ENCODE measurements at places on chromosomes 16 and 17. TPM values are rescaled to one million over a fixed set of nuclear protein-coding genes. Genes with fewer than 3 reads are reported as not detected.

GRCh38 chr17:83198366-83199341 lies 119.2 kb downstream of the METRNL start:
- DNase-seq, result peak; percentile 9

Gene ENO3
- total RNA-seq, result 2,387 TPM

DNA sequence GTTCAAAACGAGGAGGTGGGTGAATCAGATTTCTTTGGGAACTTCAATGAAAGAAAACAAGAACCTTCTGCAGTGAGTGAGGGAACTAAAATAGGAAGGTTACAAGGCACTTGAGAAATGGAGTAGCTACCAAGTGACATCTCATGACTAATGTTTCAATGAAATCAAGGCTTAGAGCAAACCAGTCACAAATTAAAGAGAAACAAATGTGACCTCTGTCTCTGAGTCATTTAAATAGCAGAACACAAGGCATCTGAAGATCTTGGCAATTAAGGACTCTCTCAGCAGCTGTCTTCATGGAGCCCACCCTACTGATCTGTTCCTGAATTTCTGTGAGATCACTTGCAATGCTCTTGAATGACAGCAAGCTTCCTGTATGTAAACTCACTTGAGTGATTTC lies 109.5 kb downstream of the CDH11 start:
- DNase-seq, result no peak

Gene NPIPA7
- total RNA-seq, result 2.6 TPM

Gene HLF
- 3.7 TPM for total RNA-seq

GRCh38 chr16:11098601-11099390 lies 154.4 kb downstream of the CLEC16A start:
- no peak for DNase-seq

DNA sequence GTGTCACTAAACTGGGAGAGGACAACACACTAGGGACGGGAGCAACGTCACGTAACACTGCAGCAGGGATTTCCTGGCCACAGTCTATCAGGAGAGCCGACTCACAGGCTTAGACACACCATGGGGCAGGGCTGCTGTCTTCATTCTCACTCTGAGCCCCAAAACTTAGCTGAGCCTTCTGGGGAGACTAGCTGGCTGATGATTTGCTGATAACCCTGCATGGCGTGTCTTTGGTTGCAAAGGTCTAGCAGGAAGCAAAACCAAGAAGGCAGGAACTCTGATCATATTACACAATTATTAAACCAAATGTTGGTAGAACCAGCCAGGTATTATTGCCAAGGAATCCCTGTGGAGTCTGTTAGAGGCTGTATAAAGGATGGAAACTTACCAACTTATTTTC lies 345.0 kb downstream of the SLC39A11 start:
- DNase-seq, result no peak

DNA sequence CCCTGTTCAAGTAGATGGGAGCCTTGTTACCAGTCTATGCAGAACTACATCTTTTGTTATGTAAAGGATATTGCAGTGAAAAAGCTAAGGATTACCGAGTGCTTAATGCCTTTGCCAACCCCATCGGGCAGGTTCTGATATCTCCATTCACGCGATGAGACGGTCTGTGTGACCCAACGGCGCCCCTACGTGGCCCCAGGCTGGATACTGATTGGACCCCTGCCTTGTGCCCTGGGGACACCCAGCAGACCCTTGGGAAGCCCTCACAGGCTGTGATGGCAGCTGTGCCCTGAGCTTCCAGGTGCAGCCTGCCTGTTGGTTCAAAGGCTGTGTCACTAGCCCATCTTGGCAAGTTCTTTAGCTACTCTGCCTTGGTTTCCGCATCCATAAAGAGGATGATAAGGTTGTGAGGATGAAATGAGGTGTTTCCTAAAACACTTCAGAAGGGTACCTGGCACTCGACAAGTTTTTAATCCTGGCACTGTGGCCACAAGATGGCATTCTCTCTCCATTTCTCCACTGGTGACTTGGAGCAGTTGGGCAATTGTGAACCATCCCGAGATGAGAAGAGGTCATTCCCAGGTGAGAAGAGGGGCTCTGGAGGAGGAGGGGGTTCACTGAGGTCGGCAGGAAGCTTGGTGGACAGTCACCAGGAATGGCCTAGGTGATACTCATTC lies 33.6 kb downstream of the HAPSTR1 start:
- no peak for DNase-seq

GRCh38 chr17:38620551-38621277 lies 15.0 kb upstream of the SRCIN1 start:
- no peak for DNase-seq

- DNase-seq, result no peak
These were observed 8.7 kb downstream of the FMNL1 start for GRCh38 chr17:45230410-45230786.

DNA sequence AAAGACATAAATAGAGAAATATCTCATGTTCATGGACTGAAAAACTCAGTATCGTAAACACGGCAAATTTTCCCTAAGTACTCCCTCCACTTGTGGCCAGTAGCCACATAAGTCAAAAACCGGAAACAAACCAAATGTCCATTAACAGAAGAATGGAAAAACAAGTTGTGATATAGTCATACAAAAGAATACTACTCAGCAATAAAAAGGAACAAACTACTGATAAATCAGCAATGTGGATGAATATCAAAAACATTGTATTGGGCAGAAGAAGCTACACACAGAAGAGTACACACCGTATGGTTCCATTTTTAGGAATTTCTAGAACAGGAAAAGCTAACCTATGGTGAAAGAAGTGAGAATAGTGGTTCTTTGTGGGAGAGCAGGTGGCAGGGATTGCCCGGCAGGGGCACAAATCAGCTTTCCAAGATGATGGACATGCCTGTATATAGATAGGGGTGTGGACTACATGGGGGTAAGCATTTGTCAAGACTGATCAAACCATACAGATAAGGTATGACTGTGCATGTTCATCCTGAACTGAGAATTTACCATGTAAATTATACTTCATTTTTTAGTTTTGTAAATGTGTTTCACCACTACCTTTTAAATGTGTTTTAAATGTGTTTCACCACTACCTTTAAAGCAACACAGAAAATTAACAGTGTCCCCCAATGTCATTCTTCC lies 172.8 kb upstream of the CDH5 start:
- no peak for DNase-seq

DNA sequence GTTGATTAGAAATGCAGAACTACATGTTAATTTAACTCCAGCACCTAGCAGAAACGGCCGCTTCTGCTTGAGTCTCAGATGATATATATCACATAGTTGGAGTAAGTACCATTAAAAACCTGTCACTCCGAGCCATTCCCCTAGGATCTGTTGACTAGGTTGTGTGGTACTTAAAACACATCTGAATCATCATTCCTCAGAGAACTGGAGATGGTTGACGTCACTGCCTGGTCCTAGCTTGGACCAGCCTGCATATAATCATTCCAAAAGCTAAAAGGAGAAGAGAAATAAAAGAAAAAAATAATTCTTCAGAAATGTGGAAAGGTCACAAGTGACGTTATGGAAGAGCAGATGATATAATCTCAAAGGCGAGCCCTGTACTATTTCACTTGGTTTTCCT lies 31.3 kb upstream of the RASL10B start:
- no peak for DNase-seq

DNA sequence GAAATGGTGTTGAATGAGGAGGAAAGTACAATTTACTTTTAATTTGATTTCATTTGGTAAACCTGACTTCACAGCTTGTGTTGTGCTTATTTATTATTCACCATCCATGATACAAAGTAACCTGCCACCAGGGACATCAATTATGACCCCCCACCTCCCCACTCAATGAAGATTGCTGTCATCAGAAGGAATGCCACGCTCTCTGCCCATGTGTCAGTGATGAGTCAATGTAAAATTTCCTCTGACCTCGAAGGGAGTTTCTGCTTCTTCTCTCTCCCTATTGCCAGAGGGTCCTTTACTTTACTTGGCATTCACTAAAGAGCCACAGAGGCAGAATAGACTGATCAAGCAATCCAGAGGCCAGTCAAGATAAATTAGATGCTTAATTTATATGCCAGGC lies 759.7 kb downstream of the CDH11 start:
- no peak for DNase-seq

DNA sequence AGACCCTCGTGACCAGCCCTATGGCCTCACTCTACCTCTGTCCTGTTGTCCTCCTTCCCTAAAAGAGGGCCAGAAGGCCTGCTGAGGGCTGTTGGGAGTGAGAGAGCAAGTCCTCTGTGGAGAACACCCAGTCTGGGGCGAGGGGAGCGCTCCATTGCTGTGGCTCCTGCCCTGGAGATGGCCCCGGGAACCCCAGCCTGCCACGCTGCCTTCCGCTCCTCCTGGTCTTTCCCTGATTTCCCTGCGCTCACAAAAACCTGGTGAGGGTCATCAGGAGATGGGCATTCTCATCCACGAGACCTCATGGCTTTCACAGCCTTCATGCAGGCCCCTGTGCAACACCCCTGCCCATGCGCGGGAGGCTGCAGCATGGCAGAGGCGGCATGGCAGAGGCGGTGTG lies 21.2 kb downstream of the DRC3 start:
- no peak for DNase-seq

GRCh38 chr17:38605411-38605840 lies 326 bp downstream of the SRCIN1 start:
- DNase-seq, result no peak

GRCh38 chr16:64543031-64543430 lies 578.8 kb downstream of the CDH11 start:
- DNase-seq, result no peak

Gene DHRS7C
- 73.3 TPM for total RNA-seq
